SJCRH30 (cell line): ENCODE measurements at places on chromosomes 4 and X.

DNA sequence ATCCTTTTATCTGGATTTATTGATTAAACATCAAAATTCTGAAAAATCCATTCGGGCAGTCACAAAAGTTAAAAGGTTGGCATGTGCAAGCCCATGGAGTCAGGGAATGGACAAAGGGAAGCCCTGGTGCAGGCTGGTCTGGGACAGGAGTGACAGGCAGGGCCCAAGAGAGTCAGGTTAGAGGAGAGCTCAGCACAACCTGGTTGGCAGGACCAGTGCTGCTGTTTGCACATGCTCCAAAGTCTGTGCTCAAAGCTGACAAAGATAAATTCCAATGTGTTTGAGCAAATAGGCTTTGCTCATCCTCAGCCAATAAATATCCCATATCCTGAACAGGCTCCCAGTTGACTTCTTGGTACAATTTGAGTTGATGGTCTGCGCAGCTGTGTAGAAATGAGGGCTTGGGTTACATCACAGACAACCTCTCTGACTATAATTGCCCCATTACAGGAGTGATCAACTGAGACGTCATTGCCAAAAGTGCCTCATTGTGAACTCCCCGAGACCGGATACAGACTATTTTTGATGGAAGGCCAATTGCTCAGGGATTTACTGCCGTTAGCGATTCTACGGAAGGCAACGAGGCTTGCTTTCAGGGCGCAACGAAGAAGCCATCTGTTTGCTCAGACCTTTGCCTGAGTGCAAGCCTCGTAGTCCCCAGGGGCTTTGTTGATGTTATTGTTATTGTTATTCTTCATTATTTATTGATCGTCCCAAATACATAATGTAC, 1008.1 kb upstream of the TENM3 start:
- H3K36me3 ChIP-seq = no peaks in the 10 kb centered on the region
- DNase-seq = no peak
- H3K27me3 ChIP-seq = no peaks in the 10 kb centered on the region
- no peak overlapping the region for H3K27ac ChIP-seq

- no peak overlapping the region for H3K4me3 ChIP-seq
- H3K4me1 ChIP-seq = no peaks in the 10 kb centered on the region
- no peaks in the 10 kb centered on the region for H3K36me3 ChIP-seq
- DNase-seq = no peak
These were observed 640.0 kb upstream of the BOD1L1 start for GRCh38 chr4:14267373-14268060.

GRCh38 chr4:121114756-121115155, 42.4 kb upstream of the NDNF start:
- no peaks in the 10 kb centered on the region for H3K4me1 ChIP-seq
- no peaks in the 10 kb centered on the region for H3K36me3 ChIP-seq
- H3K27ac ChIP-seq = no peak overlapping the region
- no peak overlapping the region for H3K4me3 ChIP-seq
- peaks cover 5% of the 10 kb centered on the region; the same call in 1 of the 2 replicates for H3K27me3 ChIP-seq
- no peak for DNase-seq

GRCh38 chrX:152136312-152136711, 2.1 kb downstream of the MAGEA10 start:
- DNase-seq = no peak
- no peaks in the 10 kb centered on the region for H3K27me3 ChIP-seq
- H3K4me3 ChIP-seq = no peak overlapping the region
- no peaks in the 10 kb centered on the region for H3K36me3 ChIP-seq
